ENCODE measurements at places on chromosomes 1 and 21. TPM values are rescaled to one million over a fixed set of nuclear protein-coding genes. Genes with fewer than 3 reads are reported as not detected.

The PRKAA2 gene
- total RNA-seq: 3.3 TPM

The ANXA9 gene
- total RNA-seq: 17.4 TPM

The BRDT gene
- total RNA-seq: not detected

The C8B gene
- total RNA-seq: not detected

The DISP3 gene
- total RNA-seq: 0.33 TPM

DNA sequence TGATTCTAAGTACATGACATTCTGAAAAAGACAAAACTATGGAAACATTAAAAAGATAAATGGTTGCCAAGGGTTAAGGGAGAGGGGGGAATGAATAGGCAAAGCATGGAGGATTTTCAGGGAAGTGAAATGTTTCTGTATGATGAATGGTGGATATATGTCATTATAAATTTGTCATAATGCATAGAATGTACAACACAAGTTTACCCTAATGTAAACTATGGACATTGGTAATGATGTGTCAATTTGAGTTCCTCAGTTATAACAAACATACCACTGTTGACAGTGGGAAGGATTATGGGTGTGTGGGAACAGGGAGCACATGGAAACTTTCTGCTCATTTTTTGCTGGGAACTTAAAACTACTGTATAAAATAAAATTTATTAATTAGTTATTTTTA, 427.1 kb upstream of the ESRRG start:
- DNase-seq: no peak
- H3K4me3 ChIP-seq: no peak overlapping the region
- no peaks in the 10 kb centered on the region for H3K27me3 ChIP-seq
- H3K27ac ChIP-seq: no peak overlapping the region
- no peaks in the 10 kb centered on the region for H3K4me1 ChIP-seq

- no peak overlapping the region for H3K27ac ChIP-seq
- no peaks in the 10 kb centered on the region for H3K4me1 ChIP-seq
- no peaks in the 10 kb centered on the region for H3K27me3 ChIP-seq
- H3K4me3 ChIP-seq: no peak overlapping the region
- peaks cover 4% of the 10 kb centered on the region for H3K36me3 ChIP-seq
These were observed 56.8 kb downstream of the ACP6 start for GRCh38 chr1:147613506-147613905.

DNA sequence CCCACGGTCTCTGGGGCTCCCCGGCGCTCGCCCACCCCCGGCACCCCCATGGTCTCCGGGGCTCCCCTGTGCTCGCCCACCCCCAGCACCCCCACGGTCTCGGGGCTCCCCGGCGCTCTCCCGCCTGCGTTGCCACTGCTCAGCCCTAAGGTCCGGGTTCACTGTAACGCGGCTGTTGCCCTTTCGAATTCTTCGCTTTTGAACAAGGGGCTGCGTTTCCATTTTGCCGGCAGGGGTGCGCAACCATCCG, 5.2 kb upstream of the FTCD start:
- no peaks in the 10 kb centered on the region for H3K36me3 ChIP-seq
- H3K4me1 ChIP-seq: no peaks in the 10 kb centered on the region
- no peak for DNase-seq

DNA sequence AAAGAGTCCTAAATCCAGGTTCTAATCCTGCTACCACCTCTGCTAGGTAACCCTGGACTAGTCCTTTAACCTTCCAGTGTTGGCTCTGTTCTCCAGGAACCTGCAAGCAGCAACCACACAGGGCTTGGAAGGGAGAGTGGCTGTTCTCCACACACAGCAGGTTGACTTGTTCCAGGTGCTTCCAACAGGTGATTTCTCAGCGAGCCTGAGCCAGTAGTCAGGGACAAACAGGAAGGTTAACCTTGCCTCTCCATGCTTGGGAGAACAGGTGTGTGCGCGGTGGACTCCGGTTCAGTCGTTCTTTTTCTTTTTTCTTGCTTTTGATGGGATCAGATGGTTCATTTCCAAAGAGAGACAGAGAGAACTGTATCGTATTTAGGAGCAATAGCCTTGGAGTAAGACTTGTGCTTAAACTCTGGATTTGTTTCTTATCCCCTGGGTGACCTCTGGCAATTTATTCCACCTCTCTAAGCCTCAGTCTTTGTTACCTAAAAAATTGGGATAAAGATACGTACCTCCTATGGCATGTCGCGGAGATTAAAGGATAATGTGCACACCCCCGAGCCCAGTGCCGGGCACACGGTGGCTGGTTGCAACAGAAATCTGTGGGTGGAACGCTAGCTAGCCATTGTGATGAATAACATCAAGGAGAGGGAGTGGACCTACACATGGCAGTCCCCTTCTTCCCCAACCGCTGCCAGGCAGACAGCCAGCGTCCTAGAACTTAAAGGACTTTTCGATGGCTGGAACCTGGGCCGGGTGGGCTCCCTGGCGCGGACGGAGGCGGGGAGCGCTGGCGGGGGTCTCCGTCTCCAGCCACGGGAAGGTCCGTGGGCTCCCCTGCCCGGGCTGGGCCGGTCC, 583 bp upstream of the CACHD1 start:
- peak; percentile 91 for DNase-seq
- no peaks in the 10 kb centered on the region for H3K36me3 ChIP-seq
- H3K4me1 ChIP-seq: peaks cover 31% of the 10 kb centered on the region
- peak overlapping the region; percentile 59 for H3K4me3 ChIP-seq
- no peaks in the 10 kb centered on the region for H3K27me3 ChIP-seq

GRCh38 chr1:243213045-243213787, 41.9 kb downstream of the CEP170 start:
- H3K27me3 ChIP-seq: no peaks in the 10 kb centered on the region
- no peak overlapping the region for H3K27ac ChIP-seq
- no peaks in the 10 kb centered on the region for H3K36me3 ChIP-seq
- no peaks in the 10 kb centered on the region for H3K4me1 ChIP-seq
- DNase-seq: no peak
- H3K4me3 ChIP-seq: no peak overlapping the region

DNA sequence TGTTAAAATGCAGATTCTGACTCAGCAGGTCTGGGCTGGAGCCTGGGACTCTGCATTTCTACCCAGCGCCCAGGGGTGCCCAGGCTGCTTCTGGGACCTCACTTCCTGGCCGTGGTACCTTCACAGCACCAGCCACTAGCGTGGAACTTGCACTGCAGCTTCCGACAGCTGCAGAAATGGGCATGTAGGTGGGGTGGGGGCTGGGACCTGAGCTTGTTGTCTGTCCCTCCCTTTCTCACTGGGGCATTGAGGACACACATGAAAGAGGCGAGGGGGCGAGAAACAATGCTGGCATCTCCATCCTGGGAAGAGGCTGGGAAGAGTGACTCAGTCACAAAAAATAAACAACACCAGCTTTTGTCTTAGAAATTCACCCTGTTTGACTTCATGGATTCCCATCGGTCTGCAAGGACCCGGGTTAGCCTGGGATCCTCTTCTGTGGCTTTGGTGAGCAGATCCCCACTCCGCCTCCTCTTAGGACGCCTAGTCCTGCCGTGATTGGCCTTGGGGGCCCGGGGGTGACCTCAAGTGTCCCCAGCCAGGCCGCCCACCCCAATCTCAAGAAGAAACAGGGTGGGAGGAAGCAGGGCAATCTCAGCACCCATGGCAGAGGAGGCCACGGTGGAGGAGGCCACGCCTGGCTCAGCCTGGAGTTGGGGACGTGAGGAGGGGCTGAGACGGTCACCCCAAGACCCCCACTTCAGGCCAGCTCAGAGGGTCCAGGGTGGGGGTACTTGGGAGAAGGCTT, 29.9 kb upstream of the POFUT2 start:
- DNase-seq: no peak
- peak overlapping the region; percentile 68 for H3K27ac ChIP-seq
- H3K36me3 ChIP-seq: no peaks in the 10 kb centered on the region
- H3K4me3 ChIP-seq: no peak overlapping the region
- H3K27me3 ChIP-seq: no peaks in the 10 kb centered on the region
